A549 treated with ZK216348 at 1 μM for 4 hours (cell line): ENCODE measurements at places on chromosomes 4 and X. TPM values are rescaled to one million over a fixed set of nuclear protein-coding genes. Genes with fewer than 3 reads are reported as not detected.

EMCN gene
- not detected in 5 replicates for total RNA-seq

MAGEA8 gene
- not detected in 5 replicates for total RNA-seq

NR0B1 gene
- 26.1 to 36.6 TPM (median 26.9 TPM) in 5 replicates for total RNA-seq

RASGEF1B gene
- total RNA-seq: not detected in 5 replicates
